Fibroblast of pulmonary artery (primary cell): ENCODE measurements at places on chromosomes 2 and 18.

DNA sequence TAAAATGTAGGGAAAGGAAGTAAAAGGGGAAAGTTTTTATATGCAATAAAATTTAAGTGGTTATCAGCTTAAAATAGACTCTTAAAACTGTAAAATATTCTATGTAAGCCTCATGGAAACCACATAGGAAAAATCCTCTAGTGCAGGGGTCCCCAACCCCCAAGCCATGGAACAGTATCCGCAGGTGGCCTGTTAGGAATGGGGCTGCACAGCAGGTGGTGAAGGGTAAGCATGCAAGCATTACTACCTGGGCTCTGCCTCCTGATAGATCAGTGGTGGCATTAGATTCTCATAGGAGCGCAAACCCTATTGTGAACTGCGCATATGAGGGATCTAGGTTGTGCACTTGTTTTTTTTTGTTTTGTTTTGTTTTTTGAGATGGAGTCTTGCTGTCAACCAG lies 1409.3 kb upstream of the CDH2 start:
- DNase-seq = no peak

DNA sequence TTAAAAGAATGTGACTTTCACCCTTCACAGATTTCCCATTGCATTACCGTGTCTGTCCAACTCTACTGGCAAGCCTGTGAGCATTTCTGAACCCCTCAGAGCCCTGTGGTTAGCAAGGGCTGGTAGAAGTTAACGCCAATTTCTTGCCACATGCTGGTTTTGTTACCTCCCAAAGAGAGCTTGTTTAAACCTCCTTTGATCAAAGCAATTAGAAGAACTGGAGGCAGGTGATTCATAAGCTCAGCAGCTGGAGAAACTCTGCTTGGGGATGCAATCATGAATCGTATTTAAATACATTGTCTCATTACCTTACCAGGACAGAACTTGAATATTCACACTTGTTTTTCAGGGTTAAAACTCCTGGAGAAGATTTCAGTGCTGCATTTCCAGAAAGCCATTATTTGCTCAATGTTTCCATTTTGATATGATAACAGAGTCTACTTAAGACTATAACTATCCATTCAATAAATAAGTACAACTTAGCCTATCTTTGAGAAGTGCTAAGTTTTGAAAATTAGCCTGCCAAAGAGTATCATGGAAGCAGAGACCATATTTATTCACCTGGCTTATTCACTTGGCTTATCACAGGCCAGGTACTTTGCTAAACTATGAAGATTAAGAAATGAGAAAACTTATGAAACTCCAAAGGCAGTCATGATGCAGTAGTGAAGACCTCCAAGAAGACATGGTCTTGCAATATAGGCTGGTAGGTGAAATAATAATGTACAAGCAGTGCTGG lies 292.8 kb downstream of the INSIG2 start:
- no peak for DNase-seq

- DNase-seq = no peak
Measured at GRCh38 chr2:123912171-123912570, 112.9 kb upstream of the CNTNAP5 start.

DNA sequence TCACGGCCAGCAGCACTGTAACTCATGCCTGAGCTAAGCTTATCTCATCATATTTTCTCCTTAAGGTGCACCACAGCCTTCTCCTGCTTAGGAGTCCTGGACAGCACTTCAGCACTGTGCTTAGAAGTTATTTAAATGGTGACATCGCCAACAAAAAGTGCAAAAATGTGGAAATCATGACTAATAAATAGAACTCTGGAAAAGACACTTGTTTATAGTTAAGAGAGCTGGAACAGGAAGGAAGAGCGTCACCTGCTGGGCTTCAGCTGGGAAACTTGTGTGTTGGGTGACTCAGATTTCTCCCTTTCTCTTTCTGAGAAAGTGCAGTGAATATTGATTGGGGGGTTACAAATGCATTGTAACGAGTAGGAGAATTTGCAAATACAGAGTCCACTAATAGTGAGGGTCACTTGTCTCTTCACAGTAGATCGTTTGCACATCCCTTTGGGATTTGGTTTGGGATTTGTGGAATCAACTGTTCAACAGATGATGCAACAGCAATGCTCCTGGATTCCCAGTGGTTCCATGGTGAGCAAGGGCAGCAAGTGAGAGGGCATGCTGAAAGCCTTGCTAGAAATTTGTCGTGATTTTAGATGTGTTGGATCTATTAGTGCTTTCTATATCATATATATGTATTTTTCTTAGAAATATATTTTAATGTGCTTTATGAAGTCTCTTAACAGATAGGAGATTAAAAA lies 84.2 kb downstream of the DOK6 start:
- DNase-seq = peak; percentile 59

- no peak for DNase-seq
Measured at GRCh38 chr2:70541481-70542020, 12.1 kb downstream of the TGFA start.

GRCh38 chr2:216562696-216563435 lies 64.2 kb downstream of the RPL37A start:
- DNase-seq = no peak

DNA sequence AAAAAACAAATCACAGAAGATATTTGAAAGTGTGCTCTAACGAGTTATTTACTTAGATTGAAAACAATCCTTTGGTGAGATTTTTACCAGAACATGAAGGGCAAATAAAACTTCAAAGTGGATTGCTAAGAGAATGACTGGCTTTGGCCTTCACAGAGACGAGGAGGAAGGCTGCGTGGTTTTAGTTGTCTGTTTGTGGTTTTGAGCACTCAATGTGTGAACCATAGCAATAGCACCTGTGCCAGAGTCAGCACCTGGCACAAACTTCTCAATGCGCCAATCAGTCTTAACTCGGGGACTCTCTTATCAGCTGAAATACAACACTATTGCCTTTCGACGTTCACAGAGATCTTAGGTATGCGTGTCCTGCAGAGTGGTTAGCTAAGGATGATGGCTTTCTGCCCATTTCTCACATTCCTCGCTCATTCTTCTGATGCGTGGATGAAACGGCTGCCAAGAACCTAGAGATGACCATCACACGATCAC lies 70.0 kb downstream of the MBP start:
- DNase-seq = peak; percentile 96

- no peak for DNase-seq
Measured at GRCh38 chr2:224574423-224575084, 10.6 kb downstream of the CUL3 start.

- no peak for DNase-seq
Measured at GRCh38 chr18:6370410-6370809, 44.3 kb downstream of the L3MBTL4 start.

DNA sequence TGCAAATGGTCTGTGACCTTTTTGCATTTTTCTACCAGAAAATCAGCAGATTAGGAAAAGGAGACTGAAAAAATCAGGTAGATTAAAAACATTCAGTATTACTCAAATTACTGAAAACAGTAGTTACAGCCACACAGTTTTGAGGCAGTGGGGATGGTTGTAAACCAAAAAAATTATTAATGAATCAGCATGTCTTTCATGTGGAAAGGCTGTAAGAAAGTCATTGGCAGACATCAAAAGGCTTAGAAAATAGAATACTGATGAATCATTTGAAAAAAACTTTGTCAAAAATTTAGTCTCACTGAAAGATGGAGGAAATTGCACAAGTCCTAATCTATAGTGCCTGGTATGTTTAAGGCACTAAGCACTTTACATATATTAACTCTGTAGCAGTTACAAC lies 133.9 kb upstream of the GCFC2 start:
- DNase-seq = peak; percentile 43

GRCh38 chr18:10247021-10247741 lies 207.3 kb upstream of the APCDD1 start:
- DNase-seq = peak; percentile 18

GRCh38 chr2:86375623-86376022 lies 38.2 kb upstream of the REEP1 start:
- DNase-seq = no peak

GRCh38 chr18:43160509-43160908 lies 45.0 kb upstream of the RIT2 start:
- peak; percentile 51 for DNase-seq

DNA sequence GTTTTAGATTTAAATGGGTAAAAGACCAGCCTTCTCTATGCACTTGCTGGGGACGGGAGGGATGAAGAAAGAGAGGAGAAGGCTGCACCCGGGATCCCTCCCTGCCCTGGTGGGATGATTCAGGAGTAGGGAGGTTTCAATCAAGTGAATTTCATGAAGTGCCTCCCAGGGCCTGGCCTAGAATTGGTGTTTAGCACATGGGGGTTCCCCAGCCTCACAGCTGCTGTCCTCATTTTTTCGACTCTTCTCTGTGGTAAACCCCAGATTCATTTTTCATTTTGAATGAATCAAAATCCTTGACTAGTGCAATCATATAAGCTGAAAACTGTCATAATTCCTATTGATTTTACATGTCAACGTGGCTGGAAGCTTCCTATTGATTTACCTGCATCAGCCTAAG lies 81.1 kb downstream of the LPIN1 start:
- no peak for DNase-seq

GRCh38 chr2:223815884-223816570 lies 21.4 kb downstream of the AP1S3 start:
- DNase-seq = peak; percentile 40

DNA sequence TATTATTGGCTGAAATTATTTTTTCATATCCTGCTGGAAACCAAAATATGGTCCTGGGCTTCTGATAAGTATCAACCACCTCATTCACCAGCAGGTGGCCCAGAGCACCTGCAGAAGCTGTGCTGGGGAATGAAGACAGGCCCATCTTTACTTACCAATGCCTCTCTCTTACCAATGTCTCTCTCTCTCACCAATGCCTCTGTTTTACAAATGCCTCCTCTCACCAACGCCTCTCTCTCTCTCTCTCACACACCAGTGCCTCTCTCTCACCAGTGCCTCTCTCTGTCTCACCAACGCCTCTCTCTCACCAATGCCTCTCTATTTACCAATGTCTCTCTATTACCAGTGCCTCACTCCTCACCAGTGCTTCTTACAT lies 2.3 kb upstream of the MAL start:
- no peak for DNase-seq
